ENCODE measurements at places on chromosomes 5 and 9.

- no peak for DNase-seq
These were observed 6.9 kb upstream of the SLC12A7 start for GRCh38 chr5:1118738-1119137.

- peak; percentile 68 for DNase-seq
These were observed 207.3 kb downstream of the PTTG1 start for GRCh38 chr5:160629003-160629402.

DNA sequence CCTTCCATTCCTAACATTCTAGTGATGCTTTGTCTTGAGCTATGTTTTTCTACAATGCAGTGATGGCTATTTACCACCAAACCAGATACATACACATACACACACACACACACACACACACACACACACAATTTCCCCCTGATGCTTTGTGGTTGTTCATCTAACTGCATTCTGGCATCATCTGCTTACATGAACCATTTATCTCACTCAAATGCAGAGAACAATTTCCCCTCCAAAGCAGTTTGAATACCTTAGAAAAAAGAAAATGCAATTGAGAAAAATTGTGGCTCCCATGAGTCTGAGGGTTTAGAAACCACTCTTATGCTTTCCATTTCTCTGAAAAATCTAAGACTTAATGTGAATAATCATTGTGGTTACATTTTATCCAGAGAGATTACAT is 1024.8 kb downstream of the TLE4 start:
- DNase-seq: no peak

DNA sequence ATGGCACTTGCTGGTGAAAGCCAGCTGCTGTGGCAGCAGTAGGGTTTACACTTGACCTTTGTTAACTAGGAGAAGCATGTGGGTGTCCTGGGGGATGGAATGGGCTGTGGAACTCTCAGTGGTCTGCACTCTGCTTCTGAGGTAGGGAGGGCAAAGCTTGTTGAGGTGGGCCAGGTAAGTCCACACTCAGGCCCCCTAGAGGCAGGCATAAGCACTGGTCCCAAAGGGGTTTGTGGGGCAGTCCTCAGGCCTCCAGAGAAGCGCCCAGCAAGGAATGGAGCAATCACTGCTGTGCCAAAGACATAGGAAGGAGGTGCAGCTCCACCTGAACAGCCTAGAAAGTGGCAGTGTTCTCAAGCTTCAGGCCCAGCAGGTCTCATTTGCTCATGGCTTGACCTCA is 34.7 kb downstream of the INSL4 start:
- DNase-seq: no peak

DNA sequence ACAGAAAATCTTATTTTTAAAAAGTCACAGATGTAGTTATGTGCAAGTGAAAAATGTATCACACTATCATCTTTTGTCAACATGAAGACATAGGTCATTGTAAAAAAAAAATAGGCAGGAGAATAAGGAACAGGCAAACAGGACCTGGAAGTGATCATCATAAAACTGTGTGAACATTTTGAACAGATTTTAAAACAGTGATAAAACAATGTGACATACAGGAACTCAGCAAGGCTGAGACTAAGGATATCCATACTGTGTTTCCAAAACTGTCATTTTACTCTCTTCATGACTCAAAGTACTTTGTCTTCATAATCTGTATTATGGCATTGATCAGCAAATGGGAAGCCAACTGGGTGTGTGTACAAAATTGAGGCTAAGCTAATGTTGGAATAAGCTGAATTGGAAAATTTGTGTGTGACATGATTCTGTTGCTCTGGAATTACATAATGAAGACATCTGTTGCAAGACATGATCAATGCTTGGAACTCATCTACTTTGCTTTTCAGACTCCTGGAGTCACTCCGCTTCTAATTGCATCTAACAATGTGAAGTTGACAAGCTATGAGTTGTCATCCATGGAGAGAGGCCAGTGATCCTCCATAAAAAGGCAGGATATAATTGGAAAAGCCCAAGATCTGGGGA is 978.7 kb upstream of the NUDT12 start:
- no peak for DNase-seq

- DNase-seq: no peak
These were observed 360.6 kb downstream of the PTPRD start for GRCh38 chr9:10252174-10252573.

DNA sequence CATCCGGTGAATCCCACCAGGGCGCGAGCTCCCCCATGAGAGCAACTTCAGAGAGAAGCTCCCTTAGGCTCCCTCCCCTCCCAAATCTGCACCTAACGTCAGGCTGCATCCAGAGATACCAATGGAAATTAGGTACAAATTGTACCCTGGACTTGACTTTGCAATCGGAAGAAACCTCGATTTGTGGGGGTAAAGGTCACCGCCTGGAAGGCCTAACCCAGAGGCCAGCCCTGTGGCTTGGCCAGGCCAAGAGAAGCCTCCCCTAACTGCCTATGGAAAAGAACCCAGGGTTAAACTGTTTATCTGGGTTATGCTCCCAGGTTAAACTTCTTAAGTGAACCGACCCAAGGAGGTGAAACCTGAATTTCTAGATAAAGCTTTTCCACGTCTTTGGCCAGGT is 80.4 kb downstream of the GTF3C4 start:
- DNase-seq: no peak

DNA sequence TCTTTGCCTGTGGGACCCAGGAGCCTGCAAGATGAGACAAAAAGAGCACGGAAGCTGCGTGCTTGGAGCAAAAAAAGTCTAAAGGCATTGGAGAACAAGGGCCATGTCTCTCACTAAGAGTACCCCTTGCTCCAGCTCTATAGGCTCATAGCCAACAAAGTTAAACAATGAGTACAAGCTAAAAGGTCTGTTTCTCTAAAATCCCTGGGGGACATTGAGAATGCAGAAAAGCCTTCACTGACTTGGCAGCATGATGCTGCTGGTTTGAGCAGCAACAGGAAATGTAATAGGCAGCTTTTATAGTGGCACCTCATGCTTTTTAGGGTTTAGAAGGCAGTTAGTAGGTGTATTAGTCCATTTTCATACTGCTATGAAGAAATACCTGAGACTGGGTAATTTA is 287.5 kb downstream of the SMARCA2 start:
- no peak for DNase-seq

GRCh38 chr5:75260708-75261107 is 24.0 kb upstream of the ANKRD31 start:
- DNase-seq: no peak

- DNase-seq: no peak
These were observed 65.3 kb upstream of the ADRB2 start for GRCh38 chr5:148760945-148761638.

GRCh38 chr9:86406366-86406765 is 52.2 kb upstream of the TUT7 start:
- no peak for DNase-seq

DNA sequence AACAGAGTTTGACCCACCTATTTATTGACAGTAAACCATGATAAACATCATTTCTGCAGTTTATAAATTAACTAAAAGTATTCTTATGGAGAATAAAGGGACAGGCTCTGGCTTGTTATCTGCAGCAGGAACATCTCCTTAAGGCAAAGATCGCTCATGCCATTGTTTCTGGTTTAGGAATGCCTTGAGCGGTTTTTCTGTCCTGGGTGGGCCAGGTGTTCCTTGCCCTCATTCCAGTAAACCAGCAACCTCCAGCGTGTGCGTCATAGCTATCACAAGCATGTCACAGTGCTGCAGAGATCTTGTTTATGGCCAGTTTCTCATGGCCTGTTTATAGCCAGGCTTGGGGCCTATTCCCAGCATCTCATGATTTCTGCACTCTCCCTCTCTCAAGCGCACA is 521.7 kb downstream of the HINT1 start:
- no peak for DNase-seq

- DNase-seq: no peak
These were observed 35.6 kb downstream of the S1PR3 start for GRCh38 chr9:89026876-89027275.

DNA sequence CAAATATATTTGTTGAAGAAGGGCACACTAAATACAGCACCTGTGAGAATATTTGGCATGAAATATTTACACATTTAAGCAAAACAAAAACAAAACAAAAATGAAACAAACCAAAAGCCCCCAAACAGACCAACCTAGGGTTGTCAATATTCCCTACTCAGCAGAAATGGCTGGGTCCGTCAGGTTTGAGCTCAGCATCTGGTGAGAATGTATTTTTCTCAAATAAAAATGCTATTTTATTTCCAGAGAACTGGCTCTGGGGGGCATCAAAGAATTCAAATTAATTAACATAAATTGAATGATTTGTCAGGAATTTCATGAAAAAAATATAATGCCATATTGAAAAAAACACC is 142.8 kb upstream of the COL5A1 start:
- DNase-seq: no peak

- DNase-seq: no peak
These were observed 2.3 kb downstream of the CDX1 start for GRCh38 chr5:150168864-150169263.

- DNase-seq: no peak
These were observed 219.8 kb downstream of the ACTL7B start for GRCh38 chr9:108636013-108636412.

DNA sequence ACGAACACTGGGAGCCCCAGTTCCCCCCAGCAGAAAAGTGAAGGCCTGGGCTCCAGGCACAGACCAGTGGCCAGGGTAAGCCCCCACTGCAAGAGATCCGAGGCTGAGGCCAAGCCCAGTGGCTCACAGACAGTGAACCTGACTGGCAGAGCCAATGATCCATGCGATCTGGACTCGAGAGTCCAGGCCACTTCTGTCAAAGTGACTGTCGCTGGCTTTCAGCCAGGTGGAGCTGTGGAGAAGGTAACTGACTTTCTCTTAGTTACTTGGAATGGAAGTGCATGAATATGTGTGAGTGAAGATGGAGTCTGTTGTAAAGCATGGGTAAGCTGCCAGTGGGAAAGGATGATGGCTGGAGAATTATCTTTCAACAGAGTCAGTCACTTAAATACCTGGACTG is 99.7 kb downstream of the GOLPH3 start:
- DNase-seq: no peak

- no peak for DNase-seq
These were observed 51.3 kb downstream of the DPYSL3 start for GRCh38 chr5:147458581-147458980.

DNA sequence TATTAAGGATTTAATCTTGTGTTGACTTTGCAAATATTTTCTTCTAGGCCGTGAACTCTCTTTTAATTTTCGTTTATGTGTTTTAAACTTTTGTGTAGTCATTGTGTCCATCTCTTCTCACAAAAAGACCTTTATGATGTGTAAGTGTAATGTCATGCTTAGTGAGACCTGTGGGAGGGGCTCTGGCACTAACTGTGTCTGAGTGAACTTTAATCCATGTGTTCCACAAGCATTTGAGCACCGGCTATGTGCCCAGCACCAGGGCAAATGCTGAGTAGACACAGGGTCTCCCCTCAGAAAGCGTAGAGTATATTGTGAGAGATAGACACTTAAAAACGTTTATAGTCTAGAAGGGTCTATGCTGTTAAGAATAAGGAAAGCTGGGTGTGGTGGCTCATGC is 272.6 kb upstream of the TUT7 start:
- DNase-seq: no peak

GRCh38 chr5:16037121-16037845 is 142.3 kb downstream of the MARCHF11 start:
- no peak for DNase-seq

DNA sequence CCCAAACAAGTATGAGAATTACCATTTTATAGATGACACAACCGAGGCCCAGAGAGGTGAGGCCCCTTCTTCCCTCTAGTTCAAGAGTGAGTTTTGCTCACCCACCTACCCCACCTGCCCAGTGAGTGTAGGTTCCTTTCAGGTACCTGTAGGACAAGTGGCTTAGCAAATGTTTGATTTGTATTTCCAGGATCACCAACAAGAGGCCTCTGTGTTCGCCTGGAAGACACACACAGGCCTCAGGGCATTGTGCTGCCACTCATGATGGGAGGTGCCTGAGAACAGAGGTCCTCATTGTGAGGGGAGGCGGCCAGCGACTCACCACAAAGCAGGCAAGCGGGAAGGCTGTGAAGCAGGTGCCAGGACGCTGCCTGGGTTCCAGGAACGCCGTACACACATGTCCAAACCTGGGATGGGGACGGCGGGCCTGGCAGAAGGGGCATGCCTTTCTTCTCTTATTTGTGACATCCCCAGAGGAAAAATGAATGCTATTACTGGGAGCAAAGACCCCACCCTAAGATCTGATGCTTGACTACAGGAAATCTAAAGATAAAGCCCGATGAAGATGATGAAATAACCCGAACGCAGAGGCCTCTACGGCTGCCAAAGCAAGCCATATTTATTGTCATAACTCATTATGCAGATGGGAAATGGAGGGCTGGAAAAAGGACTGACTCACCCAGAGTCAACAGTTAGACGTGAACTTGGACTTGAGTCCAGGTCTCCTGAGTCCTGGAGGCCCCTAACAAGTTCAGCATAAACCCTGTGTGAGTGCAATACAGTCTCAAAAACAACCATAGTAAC is 60.2 kb upstream of the SLC25A51 start:
- no peak for DNase-seq

GRCh38 chr5:81035522-81035921 is 75.4 kb downstream of the RASGRF2 start:
- DNase-seq: no peak

GRCh38 chr5:151660616-151661495 is 25.9 kb downstream of the SPARC start:
- DNase-seq: no peak

DNA sequence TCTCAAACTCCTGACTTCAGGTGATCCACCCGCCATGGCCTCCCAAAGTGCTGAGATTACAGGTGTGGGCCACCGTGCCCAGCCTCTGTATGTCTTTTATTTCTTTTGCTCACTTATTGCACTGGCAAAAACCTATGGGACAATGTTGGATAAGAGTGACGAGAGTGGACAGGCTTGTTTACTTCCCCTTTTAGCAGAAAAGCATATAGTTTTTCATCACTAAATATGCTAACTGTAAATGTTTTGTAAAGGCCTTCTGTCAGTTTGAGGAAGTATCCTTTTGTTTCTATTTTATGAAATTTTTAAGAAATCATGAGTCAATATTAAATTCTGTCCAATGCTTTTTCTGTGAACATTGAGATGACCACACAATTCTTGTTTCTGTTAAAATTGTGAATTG is 103.3 kb downstream of the AUH start:
- DNase-seq: no peak

- no peak for DNase-seq
These were observed 1.6 kb downstream of the GTF3C4 start for GRCh38 chr9:132671620-132672412.

- DNase-seq: no peak
These were observed 101.2 kb downstream of the AOPEP start for GRCh38 chr9:94827584-94828304.

GRCh38 chr9:3497857-3498256 is 27.9 kb downstream of the RFX3 start:
- no peak for DNase-seq

GRCh38 chr9:113267911-113268566 is 7.3 kb downstream of the CDC26 start:
- no peak for DNase-seq

DNA sequence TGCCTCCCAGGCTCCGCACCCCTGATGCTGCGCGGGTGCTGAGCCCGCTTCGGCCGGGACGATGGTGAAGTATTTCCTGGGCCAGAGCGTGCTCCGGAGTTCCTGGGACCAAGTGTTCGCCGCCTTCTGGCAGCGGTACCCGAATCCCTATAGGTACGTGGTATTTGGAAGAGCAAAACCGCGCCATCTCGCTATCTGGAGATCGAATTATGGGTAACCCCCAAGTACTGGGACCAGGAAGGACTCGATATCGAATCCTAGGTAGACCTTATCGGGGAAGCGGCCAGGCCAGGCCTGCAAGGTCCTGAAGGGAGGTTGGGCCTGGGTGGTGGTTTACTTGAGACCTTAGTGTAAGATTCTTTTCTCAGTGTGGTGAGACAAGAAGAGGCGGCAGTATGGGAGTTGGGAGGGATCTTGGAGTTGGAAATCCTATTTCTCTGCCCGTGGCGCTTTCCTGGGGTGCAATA is 359 bp downstream of the PRELID1 start:
- DNase-seq: no peak

GRCh38 chr9:91714020-91714806 is 235.8 kb downstream of the ROR2 start:
- DNase-seq: no peak
